Right kidney (tissue), 9 donors: ENCODE measurements at places on chromosomes 7 and 10.

GRCh38 chr7:5237286-5237685 is 45.5 kb upstream of the SLC29A4 start:
- no peak for DNase-seq

- DNase-seq, result no peak
Observed at GRCh38 chr10:117675514-117676055, 133.0 kb downstream of the EMX2 start.

DNA sequence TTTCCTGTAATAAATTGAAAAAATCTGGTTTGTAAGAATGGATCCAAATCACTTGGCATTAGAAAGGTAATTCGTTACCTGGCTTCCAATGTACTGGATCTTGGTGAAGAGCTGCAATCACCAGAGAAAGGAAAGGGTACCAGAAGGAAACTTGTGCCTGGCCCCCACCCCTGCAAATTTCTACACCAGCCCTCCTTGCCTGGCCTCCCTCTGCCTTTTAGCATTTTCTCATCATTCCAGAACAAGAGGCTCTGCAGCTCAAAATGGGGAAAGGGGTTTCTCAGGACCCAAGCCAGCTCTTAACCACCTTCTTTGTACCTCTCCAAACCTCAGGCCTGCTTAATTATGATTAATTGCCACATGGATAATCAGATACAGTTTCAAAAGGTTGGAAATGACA is 612.8 kb upstream of the MGMT start:
- no peak for DNase-seq

- no peak for DNase-seq
Observed at GRCh38 chr7:69256634-69257081, 341.6 kb upstream of the AUTS2 start.

DNA sequence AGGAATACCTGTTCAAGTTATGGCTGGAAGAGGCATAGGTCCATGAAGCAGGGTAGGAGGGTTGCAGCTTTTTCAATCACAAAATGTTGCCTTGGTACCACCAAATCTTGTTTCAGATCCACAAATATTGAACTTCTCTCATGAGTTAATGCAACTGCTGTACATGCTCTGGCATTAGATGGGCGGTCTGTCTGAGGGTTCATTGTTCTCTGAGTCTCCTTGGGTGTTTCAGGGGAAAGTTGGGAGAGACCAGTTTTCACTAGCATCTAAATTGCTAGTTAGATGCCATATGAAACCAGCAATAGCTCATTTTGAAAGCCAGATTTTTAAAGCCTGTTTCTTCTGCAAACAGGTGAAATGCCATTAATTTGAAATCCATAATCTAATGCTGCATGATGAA is 27.8 kb upstream of the ELMO1 start:
- DNase-seq, result no peak

- no peak for DNase-seq
Observed at GRCh38 chr7:20280475-20281351, 50.0 kb upstream of the ITGB8 start.
